CD8-positive, alpha-beta memory T cell (primary cell): ENCODE measurements at places on chromosomes 5 and 9. TPM values are rescaled to one million over a fixed set of nuclear protein-coding genes. Genes with fewer than 3 reads are reported as not detected.

- DNase-seq: no peak
Observed at GRCh38 chr5:87776785-87777184, 364.1 kb upstream of the CCNH start.

- DNase-seq: no peak
Observed at GRCh38 chr5:155299386-155300005, 285.9 kb downstream of the KIF4B start.

DNA sequence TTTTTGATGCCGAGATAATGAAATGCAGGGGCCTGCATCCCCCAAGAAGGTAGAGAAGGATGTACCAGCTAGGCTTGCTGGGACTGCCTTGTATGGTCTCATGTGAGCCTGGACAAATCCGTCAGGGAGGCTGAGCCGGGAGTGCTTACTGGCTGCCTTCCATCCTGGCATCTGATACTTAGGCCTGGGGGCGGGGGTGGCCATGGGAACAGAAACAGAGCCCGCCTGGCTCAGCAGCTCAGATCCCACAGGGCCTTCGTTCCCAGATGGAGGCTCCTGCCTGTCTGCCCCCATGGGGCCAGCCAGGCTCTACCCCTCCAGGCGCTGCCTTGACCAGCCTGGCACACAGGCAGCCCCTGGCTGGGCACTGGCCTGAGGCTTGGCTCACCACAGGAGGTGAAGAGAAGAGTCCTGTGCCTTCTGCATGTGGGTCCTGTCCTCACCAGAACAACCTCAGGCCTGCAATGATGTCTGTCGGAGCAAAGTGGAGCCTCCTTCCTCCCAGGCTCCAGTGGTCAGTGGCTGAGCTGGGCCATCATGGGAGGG lies 10.5 kb upstream of the SPATA31E1 start:
- DNase-seq: no peak

DNA sequence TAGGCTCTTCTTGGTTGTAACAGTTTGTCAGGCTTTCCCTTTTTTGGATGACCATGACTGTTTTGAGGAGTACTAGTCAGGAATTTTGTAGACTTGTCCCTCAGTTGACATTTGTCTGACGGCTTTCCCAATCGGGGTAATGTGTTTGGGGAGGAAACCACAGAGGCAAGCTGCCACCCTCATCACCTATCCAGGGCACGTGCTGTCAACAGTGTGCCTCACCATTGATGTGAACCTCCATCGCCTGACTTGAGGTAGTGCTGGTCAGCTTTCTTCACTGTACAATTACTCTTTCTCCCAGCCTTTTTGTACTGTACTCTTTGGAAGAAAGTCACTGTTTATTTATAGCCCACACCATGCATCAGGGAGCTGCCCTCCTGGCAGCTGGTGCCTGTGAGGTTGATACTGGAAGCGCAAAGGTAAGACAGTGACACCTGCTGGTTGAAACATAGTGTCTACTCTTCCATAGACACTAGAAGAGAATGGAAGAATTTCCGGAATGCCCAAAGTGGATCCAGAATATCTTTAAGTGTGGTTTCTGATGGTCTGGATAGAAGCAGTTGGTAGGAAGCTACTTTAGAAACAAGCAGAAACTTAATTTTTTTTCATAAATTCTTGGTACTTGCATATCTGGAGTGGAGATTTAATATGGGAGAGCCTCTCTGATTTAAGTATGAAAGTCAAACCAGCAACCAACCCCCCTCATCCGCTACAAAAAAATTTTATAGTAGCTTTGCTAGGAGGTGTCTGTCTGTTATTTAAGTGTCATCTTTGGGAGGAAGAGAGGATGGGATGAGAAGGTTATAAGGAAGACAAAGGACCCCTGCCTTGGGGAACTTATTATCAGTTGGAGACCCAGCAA lies 69.3 kb downstream of the SNX30 start:
- no peak for DNase-seq

- DNase-seq: no peak
Observed at GRCh38 chr5:124454081-124454480, 292.4 kb downstream of the ZNF608 start.

- DNase-seq: no peak
Observed at GRCh38 chr9:112864403-112864802, 26.3 kb downstream of the SLC46A2 start.

- no peak for DNase-seq
Observed at GRCh38 chr5:84304599-84304998, 80.1 kb downstream of the EDIL3 start.

DNA sequence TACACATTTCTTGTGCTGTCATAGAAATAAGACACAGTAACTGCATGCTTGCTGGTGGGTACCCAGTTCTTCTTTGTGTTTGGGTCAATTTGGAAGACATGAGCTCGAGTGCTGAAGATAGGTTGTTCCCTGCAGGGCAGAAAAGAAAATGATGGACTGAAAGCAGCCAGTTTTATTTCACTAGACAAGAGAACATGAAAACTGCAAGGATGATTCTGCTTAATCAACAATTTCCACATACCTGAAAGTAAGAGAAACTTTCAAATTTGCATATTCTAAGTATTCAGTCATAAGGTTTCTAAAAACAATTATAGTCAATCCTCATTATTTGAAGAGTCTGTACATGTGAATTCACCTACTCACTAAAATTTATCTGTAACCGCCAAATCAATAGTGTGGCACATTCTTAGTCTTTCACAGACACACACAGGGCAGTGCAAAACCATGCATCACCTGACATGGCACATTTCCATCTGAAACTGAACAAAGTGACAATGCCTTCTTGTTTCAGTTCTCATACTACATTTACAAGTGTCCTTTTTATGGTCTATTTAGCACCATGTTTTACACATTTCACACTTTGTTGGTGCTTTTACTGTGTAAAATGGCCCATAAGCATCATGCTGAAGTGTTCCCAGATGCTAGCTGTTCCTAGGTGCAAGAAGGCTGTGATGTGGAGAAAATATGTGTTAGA lies 56.9 kb downstream of the HOMER1 start:
- no peak for DNase-seq

- no peak for DNase-seq
Observed at GRCh38 chr5:77087484-77088261, 588 bp upstream of the ZBED3 start.

DNA sequence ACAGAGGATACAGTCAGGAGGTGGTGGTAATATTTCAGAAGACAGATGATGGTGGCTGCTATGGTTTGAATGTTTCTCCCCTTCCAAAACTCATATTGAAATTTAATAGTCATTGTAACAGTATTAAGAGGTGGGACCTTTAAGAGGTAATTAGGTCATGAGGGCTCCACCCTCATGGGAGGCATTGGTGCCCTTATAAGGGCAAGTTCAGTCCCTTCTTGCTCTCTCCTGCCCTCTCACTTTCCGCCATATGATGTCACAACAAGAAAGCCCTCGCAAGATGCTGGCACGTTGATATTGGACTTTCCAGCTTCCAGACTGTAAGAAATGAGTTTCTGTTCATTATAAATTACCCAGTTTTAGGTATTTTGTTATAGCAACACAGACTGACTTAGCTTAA lies 274.9 kb downstream of the PDE4D start:
- DNase-seq: no peak

DNA sequence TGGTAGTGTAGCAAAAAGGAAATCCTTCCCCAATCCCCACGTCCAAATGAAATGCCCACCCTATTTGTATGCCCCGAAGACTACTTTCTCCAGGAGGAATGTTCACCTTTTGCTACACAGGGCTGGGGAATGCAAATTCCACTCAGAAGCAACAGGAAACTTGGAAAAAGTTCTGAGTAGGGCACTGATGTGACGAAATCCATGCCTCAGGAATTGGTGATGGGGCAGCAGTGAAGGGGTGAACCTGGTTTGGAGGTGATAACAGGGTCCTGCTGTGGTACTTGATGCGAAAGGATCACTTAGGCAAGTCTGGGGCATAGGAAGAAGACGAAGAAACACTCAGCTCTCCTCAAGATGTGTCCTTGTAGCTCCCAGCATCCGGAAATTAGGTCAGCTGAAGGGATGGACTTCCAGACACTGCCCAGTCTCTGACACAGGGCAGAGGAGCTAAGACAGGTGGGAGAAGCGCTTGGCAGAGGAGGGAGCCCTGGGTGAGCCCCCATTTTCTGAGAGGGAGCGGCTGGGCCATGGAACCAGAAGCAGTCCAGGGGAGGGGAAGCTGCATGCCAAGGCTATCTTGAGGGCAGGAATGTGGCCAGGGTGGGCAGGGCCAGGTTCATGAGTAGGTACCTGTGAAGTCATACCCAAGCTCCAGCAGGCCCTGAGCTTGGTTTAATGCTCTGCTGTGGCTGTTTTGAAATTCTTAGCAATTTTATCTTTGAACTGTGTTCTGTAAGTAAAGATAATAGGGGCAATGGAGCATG lies 22.2 kb upstream of the MVB12B start:
- no peak for DNase-seq

The UAP1L1 gene
- 15.3 TPM for total RNA-seq

The CCL21 gene
- not detected for total RNA-seq

The AK1 gene
- 15.8 TPM for total RNA-seq

The GMCL2 gene
- total RNA-seq: not detected

The SLC45A2 gene
- not detected for total RNA-seq

The HK3 gene
- 1.5 TPM for total RNA-seq

The PDZD2 gene
- 0.27 TPM for total RNA-seq

The DDX4 gene
- not detected for total RNA-seq
